ENCODE measurements at places on chromosomes 1 and 21. TPM values are rescaled to one million over a fixed set of nuclear protein-coding genes. Genes with fewer than 3 reads are reported as not detected.

- H3K4me3 ChIP-seq = no peak overlapping the region
- H3K27ac ChIP-seq = no peak overlapping the region
- no peaks in the 10 kb centered on the region for H3K27me3 ChIP-seq
- peaks cover 2% of the 10 kb centered on the region for H3K4me1 ChIP-seq
Observed at GRCh38 chr1:18962121-18962721, 5.7 kb upstream of the IFFO2 start.

- H3K36me3 ChIP-seq = no peaks in the 10 kb centered on the region
- DNase-seq = peak; percentile 93
- no peaks in the 10 kb centered on the region for H3K4me1 ChIP-seq
- H3K27ac ChIP-seq = peak within 1 kb of the TSS; percentile 88
- H3K27me3 ChIP-seq = no peaks in the 10 kb centered on the region
Observed at GRCh38 chr1:100352267-100353070, at the start of gene CDC14A. Gene CDC14A, plus strand, starts transcription at chr1:100352506. Its CDS starts 449 bp downstream, at chr1:100352955.

DNA sequence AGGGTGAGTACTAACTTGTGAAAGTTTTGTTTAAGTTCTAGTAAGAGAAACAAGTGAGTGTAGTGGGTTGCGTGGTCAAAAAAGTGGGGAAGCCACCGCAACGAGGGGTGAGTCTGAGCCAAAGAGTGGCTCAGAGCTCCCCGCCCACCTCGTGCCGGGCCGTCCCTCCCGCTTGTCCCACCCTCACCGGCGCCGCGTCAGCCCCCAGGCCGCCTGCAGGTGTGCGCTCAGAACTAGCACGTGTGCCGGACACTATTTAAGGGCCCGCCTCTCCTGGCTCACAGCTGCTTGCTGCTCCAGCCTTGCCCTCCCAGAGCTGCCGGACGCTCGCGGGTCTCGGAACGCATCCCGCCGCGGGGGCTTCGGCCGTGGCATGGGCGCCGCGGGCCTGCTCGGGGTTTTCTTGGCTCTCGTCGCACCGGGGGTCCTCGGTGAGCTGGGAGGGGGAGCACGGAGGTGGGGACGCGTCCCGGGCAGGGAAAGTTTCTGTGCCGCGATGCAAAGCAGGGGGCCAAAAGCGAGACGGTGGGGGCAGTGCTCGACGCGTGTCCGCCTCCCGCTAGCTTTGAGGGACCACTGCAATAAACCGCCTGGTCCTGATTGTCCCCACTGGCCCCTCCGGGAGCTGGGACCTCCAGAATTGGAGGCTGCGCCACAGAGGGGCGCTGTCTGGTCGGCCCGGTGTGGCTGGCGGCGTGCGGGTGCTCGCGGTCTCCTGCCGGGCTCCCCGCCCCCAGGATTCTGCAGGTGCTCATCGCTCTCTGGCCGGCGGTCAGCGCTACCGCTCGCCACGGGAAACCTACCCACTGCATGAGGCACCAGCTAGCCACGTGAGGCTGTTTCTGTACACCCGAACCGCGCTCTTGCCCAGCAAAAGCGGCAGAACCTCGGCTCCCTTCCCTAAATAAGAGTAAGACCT is at the start of gene CR2:
TSS of gene CR2 (plus strand) at position 283 of the 919 bp plus-strand sequence. CDS start at position 374, 91 bp downstream.
- no peaks in the 10 kb centered on the region for H3K36me3 ChIP-seq
- no peak within 1 kb of the TSS for H3K27ac ChIP-seq

DNA sequence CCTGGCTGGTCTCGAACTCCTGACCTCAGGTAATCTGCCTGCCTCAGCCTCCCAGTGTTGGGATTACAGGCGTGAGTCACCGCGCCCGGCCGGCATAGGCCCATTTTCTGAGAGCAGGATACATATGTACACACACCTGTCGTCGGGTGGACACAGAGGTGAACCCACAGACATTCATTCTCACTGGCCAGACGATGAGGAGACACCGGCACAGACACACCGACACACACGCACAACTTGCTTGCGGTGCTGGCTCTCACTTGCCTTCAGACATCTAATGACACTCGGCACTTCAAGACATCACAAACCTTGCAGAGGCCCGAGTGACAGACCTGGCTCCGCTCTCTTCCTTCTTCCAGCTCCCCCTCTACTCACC is 579 bp downstream of the PTCH2 start:
- H3K27ac ChIP-seq = no peak overlapping the region
- no peaks in the 10 kb centered on the region for H3K27me3 ChIP-seq
- DNase-seq = no peak
- peak overlapping the region; percentile 43 for H3K4me3 ChIP-seq
- no peaks in the 10 kb centered on the region for H3K36me3 ChIP-seq
- no peaks in the 10 kb centered on the region for H3K4me1 ChIP-seq

GRCh38 chr1:200774735-200775444 is 36.2 kb downstream of the CAMSAP2 start:
- H3K27ac ChIP-seq = no peak overlapping the region
- H3K4me1 ChIP-seq = no peaks in the 10 kb centered on the region
- no peak overlapping the region for H3K4me3 ChIP-seq
- no peak for DNase-seq
- H3K27me3 ChIP-seq = no peaks in the 10 kb centered on the region
- no peaks in the 10 kb centered on the region for H3K36me3 ChIP-seq

DNA sequence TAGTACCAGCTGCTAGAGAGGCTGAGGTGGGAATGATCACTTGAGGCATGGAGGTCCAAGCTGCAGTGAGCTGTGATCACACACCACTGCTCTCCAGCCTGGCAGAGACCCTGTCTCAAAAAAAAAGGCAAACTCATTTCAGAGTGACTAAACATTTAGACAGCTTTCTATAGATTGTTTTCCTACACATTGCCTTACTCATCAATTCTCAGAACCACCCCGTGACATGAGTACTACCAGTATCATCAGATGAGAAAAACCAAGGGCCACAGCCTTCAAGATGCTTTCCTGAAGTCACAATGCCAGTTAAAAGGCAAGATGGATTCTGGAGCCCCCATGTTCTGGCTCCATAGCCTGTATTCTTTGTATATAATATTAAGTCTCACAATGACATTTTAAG is 22.4 kb upstream of the SMPDL3B start:
- DNase-seq = no peak
- H3K36me3 ChIP-seq = no peaks in the 10 kb centered on the region
- H3K4me3 ChIP-seq = no peak overlapping the region
- no peak overlapping the region for H3K27ac ChIP-seq
- H3K4me1 ChIP-seq = peaks cover 5% of the 10 kb centered on the region

- no peak overlapping the region for H3K27ac ChIP-seq
- H3K36me3 ChIP-seq = no peaks in the 10 kb centered on the region
- H3K27me3 ChIP-seq = peaks cover 8% of the 10 kb centered on the region
Observed at GRCh38 chr1:19054216-19054615, 97.7 kb upstream of the IFFO2 start.

DNA sequence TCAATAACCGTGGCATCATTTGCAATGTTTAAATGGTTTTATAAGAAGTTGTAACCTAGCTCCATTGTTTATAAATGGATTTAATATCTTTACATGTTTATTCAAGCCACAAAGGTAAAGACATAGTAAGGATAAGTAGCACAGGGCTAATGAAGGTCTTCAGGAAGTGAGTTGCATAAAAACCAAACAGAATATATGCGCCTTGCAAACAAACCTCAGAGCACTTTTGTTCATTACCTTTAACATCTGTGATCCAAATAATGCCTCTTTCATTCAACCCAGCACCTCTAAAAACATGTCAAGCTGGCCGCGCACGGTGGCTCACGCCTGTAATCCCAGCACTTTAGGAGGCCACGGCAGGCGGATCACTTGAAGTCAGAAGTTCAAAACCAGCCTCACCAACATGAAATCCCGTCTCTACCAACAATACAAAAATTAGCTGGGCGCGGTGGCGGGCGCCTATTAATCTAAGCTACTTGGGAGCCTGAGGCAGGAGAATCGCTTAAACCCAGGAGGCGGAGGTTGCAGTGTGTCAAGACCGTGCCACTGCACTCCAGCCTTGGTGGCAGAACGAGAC is 25.3 kb downstream of the BRINP3 start:
- H3K27me3 ChIP-seq = no peaks in the 10 kb centered on the region
- no peak overlapping the region for H3K4me3 ChIP-seq
- H3K36me3 ChIP-seq = no peaks in the 10 kb centered on the region
- H3K4me1 ChIP-seq = no peaks in the 10 kb centered on the region
- H3K27ac ChIP-seq = no peak overlapping the region

DNA sequence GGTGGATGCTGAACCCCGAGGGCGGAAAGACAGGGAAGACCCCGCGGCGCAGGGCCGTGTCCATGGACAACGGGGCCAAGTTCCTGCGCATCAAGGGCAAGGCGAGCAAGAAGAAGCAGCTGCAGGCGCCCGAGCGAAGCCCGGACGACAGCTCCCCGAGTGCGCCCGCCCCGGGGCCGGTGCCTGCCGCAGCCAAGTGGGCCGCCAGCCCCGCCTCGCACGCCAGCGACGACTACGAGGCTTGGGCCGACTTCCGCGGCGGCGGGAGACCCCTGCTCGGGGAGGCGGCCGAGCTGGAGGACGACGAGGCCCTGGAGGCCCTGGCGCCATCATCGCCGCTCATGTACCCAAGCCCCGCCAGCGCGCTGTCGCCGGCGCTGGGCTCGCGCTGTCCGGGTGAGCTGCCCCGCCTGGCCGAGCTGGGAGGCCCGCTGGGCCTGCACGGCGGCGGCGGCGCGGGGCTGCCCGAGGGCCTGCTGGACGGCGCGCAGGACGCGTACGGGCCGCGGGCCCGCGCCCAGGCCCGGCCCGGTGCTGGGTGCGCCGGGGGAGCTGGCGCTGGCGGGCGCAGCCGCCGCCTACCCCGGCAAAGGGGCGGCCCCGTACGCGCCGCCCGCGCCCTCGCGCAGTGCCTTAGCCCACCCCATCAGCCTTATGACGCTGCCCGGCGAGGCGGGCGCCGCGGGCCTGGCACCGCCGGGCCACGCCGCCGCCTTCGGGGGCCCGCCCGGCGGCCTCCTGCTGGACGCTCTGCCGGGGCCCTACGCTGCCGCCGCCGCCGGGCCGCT is 20.7 kb downstream of the FOXO6 start:
- DNase-seq = peak; percentile 43
- peak overlapping the region; percentile 65 for H3K27ac ChIP-seq
- H3K4me1 ChIP-seq = no peaks in the 10 kb centered on the region
- no peaks in the 10 kb centered on the region for H3K36me3 ChIP-seq
- H3K27me3 ChIP-seq = peaks cover 20% of the 10 kb centered on the region

GRCh38 chr1:222034790-222035189 is 292.9 kb upstream of the DUSP10 start:
- DNase-seq = no peak
- H3K4me1 ChIP-seq = no peaks in the 10 kb centered on the region
- no peaks in the 10 kb centered on the region for H3K27me3 ChIP-seq
- H3K36me3 ChIP-seq = no peaks in the 10 kb centered on the region

DNA sequence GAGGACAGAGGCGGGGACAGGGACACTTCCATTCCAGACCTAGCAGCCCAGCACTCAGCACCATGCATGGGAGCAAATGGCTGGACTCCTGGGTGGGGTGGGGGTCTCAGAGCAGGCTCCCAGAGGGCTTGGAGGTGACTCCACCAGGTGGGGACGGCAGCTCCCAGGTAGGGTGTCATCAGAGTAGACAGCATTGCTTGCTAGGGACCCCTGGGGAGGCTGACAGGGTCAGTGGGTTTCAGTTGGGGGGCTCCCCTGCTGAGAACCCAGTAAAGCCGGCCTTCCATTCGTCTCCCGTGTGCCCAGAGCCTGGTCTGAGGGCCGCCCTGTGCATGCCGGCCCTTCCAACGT is 4.8 kb upstream of the GJC2 start:
- H3K4me1 ChIP-seq = peaks cover 15% of the 10 kb centered on the region
- H3K36me3 ChIP-seq = no peaks in the 10 kb centered on the region
- no peak for DNase-seq
- no peak overlapping the region for H3K27ac ChIP-seq

GRCh38 chr1:153339802-153340201 is 8.8 kb downstream of the PGLYRP4 start:
- no peak overlapping the region for H3K27ac ChIP-seq
- H3K36me3 ChIP-seq = no peaks in the 10 kb centered on the region
- no peaks in the 10 kb centered on the region for H3K27me3 ChIP-seq

- H3K4me1 ChIP-seq = peaks cover 37% of the 10 kb centered on the region
- H3K4me3 ChIP-seq = peak overlapping the region; percentile 75
- H3K27me3 ChIP-seq = no peaks in the 10 kb centered on the region
- no peak for DNase-seq
Observed at GRCh38 chr1:1776672-1777582, 1.3 kb downstream of the NADK start.

GRCh38 chr1:35475356-35475755 is 81.8 kb downstream of the KIAA0319L start:
- H3K4me1 ChIP-seq = no peaks in the 10 kb centered on the region
- no peak overlapping the region for H3K4me3 ChIP-seq
- no peaks in the 10 kb centered on the region for H3K27me3 ChIP-seq
- H3K36me3 ChIP-seq = no peaks in the 10 kb centered on the region
- H3K27ac ChIP-seq = no peak overlapping the region

DNA sequence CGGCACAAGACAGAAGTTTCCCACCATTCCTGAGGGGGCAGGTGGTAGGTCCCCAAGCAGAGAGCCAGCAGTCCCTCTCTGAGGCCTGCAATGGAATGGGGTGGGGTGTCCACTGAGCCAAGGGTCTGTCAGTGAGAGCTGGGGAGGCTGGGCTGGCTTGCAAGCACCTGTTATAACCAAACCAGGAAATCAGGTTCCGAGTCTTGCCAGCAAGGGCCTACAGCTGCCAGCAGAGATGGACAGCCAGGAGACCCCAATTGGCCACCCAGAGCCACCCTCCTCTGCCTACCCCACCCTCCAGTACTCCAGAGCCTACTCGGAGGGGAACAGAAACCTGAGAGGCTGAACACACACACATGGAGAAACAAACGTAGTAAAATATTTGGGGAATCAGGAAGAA is 32.2 kb downstream of the PSEN2 start:
- no peak overlapping the region for H3K4me3 ChIP-seq
- H3K27me3 ChIP-seq = no peaks in the 10 kb centered on the region
- no peaks in the 10 kb centered on the region for H3K4me1 ChIP-seq
- no peak overlapping the region for H3K27ac ChIP-seq
- no peak for DNase-seq

DNA sequence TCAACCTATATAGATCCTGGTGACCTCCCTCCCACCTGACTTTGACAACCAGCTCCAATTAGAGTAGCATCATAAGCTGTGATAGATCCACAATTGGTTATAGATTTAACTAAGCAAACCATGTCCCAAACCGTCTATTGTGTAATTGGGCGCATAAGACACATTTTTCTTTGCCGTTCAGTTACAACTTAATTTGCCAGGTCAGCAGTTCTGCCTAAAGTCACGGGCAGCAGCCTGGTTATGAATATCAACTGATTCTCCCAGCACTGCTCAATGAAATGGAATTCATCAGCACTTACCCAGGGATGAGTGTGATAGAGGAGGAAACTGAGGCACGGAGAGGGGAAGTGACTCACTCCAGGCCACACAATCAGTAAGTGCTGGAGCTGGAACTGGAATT is 73.4 kb downstream of the KLHDC7A start:
- no peaks in the 10 kb centered on the region for H3K36me3 ChIP-seq
- H3K4me1 ChIP-seq = no peaks in the 10 kb centered on the region
- H3K27ac ChIP-seq = no peak overlapping the region
- DNase-seq = no peak
- H3K27me3 ChIP-seq = peaks cover 24% of the 10 kb centered on the region

The ADGRL2 gene
- 10.5 TPM for total RNA-seq

The NTMT2 gene
- total RNA-seq = not detected

The OR6P1 gene
- not detected for total RNA-seq

The OR2L5 gene
- not detected for total RNA-seq

The AGT gene
- 5.3 TPM for total RNA-seq

Measured in colonic mucosa (tissue), 4 donors.